ENCODE measurements at places on chromosomes 1 and 21. TPM values are rescaled to one million over a fixed set of nuclear protein-coding genes. Genes with fewer than 3 reads are reported as not detected.

TIE1 gene
- 0.64 TPM for total RNA-seq

GRCh38 chr1:75796376-75797272 is at the start of gene MSH4:
TSS of gene MSH4 (plus strand) at chr1:75796882. CDS start at chr1:75796986, 104 bp downstream.
- H3K4me1 ChIP-seq, result peaks cover 19% of the 10 kb centered on the region
- H3K4me3 ChIP-seq, result no peak within 1 kb of the TSS
- H3K27me3 ChIP-seq, result no peaks in the 10 kb centered on the region
- DNase-seq, result no peak

- H3K27me3 ChIP-seq, result peaks cover 3% of the 10 kb centered on the region
- no peak overlapping the region for H3K27ac ChIP-seq
- no peak overlapping the region for H3K4me3 ChIP-seq
- DNase-seq, result no peak
Measured at GRCh38 chr1:207316141-207316540, 5.3 kb upstream of the CD55 start.

DNA sequence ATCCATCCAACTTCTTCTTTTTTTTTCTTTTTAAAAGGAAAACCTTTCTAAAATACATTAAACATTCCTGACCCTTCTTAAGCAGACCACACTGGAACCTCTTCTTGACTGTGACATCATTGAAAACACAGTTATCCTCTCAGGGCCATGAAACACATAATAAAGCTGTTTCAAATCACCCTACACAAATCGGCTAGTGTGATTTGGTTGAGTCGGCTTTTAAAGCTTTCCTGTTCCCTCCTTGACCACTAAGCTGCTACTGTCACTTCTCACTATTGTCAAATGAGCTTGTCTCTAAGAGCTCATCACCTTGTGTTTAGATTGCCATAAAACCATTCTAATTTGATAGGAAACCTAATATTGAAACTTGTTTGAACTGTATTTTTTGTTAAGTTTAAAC is 5.9 kb downstream of the USP24 start:
- no peak for DNase-seq
- no peak overlapping the region for H3K27ac ChIP-seq
- no peak overlapping the region for H3K4me3 ChIP-seq
- H3K4me1 ChIP-seq, result peaks cover 71% of the 10 kb centered on the region

DNA sequence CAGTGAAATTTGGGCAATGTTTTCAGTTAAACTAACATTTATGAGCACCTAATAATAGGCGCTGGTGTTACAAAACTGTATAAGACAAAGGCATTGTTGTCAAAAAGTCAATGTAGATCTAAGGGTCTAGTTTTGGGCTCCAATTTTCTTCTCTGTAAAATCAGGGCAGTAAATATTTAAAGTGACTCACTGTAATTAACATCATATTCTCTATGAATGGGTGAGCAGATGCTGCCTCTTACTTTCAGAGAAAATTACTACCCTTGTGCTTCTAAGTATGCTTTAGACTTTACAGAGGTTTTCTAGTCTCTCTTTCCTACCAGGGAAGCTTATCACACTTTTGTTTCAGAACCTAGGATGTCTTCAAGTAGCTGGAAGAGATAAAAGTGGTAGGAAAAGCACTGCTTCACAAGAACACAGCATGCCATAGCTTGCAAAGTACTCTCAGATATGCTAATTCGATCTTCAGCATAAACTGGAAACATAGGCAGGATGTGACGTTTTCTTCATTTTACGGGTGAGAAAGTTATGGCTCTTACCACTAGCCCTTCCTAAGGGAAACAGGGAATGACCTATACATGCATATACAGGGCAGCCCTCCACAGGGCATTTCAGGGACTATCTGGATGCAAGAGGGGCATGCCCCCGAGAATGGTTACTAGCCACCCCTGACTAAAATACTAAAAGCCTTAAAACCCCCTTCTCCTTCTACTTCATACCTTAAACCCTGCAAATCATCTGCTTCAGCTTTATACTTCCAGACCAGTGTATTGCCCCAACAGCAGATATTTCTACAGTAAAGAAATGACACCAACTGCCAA is 2.6 kb downstream of the C1orf116 start:
- H3K4me1 ChIP-seq, result no peaks in the 10 kb centered on the region
- no peak overlapping the region for H3K27ac ChIP-seq
- H3K27me3 ChIP-seq, result peaks cover 38% of the 10 kb centered on the region
- no peak overlapping the region for H3K4me3 ChIP-seq
- no peak for DNase-seq
- H3K36me3 ChIP-seq, result no peaks in the 10 kb centered on the region

- no peak overlapping the region for H3K4me3 ChIP-seq
- no peak for DNase-seq
- peaks cover 7% of the 10 kb centered on the region for H3K27me3 ChIP-seq
Measured at GRCh38 chr1:221602830-221603229, 139.1 kb downstream of the DUSP10 start.

DNA sequence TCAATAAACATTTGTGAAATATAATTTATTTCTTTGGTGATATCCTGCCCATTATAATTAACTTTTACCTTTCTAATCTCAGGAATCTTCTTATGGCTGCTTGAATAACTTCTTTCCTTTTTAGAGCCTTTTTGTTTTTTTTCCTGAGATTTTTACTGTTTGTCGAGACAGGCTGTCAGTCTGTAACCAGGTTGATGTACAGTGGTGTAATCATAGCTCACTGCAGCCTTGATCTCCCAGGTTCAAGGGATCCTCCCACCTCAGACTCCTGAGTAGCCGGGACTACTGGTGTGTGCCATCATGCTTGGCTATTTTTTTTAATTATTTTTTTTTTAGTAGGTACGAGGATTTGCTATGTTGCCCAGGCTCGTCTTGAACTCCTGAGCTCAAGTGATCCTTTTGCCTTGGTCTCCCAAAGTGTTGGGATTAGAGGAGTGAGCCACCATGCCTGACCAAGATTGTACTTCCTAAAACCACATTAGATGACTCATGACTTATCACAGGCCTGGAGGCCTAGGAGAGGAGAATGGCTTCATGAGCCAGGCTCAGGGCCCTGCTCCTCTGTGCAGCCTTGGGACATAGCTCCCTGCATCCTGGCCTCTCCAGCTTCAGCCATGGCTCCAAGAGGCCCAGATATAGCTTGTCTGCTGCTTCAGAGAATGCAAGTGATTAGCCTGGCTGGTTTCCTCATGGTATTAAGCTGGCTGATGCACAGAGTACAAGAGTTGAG is 48.6 kb downstream of the CTH start:
- no peaks in the 10 kb centered on the region for H3K4me1 ChIP-seq
- DNase-seq, result no peak
- no peaks in the 10 kb centered on the region for H3K36me3 ChIP-seq
- H3K27me3 ChIP-seq, result peaks cover 2% of the 10 kb centered on the region

All from activated T-helper 1 cell treated with anti-CD3 and anti-CD28 coated beads, Interleukin-12 subunit alpha, Interleukin-12 subunit beta, Interleukin-2, Interleukin-4 antibody, amounts not matched to agents 30 ng/mL and 10 ng/mL and 1 ng/mL, durations not matched to agents 14 hours and 24 hours and 36 hours (primary cell).